ENCODE measurements at places on chromosomes 13 and 19.

DNA sequence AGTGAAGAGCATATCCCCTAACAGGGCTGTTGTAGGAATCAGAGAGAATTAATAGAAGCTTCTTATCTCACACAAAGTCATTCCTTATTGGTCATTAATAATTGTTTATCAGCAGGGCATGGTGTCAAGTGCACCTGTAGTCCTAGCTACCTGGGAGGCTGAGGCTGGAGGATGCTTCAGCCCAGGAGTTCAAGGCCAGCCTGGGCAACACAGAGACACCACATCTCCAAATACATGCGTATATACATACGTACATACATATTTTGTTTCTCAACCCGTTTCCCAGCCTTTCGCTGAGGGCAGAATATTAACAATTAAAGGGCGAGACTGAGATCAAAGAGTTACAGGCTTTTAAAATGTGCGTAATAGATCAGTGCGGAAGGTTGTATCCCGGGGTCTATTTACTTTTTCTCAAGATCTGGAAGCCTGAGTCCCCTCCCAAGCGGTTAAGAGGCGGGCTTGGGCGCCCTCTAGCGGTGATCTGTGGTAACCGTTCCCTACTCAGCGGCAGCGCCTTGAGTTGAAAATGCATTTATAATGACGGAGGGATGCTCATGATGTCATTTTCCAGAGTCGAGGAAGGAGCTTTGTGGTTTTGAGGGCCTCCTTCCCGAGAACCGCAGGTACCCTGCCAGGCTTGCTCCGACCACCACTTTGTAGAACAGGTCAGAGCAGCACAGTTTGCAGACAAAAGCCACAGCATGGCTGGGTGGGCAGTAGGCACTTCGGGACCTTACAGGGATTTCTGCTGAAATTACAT, 169.6 kb upstream of the GPR12 start:
- peak; percentile 81 for DNase-seq

DNA sequence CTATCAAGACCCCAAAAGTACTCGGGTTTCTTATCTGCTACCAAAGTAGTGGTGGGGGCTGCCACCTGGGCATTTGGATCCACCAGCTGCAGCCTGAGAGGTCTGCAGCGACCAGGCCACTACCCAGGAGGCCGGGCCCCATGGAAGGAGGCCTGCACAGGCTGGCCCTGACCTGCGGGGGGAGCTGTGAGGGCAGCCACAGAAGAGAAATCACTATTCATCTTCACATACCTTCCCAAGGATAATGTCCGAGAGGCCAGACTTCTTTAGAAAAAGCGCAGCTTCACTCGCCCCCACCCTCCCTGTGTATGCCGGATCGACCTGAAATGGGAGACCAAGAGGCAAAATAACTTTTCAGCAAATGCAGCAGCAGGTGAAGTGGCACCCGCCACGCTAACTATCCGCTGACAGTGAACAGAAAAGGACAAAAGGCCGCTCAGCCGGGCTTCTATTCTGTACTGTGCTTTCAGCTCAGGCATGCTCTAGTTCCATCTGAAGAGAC, 30.1 kb downstream of the EPS15L1 start:
- peak; percentile 74 for DNase-seq

DNA sequence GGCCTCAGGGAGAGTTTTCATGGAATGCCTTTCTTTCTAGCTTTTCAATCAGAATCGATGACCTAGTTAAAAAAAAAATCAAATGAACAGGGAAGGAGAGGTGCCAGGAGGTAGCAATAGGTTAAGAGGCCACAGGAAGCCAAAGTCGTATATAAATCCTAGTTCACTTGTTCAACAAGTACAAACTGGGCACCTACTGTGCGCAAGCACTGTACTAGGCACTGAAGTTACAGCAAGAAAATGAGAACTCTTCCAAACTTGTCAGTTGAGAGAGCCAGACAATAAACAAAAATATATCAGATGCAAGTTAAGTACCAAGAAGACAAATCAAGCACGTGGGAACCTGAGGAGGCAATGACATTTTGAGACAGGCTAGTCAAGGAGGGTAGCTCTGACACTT, 6.1 kb downstream of the SUGP2 start:
- DNase-seq: no peak

DNA sequence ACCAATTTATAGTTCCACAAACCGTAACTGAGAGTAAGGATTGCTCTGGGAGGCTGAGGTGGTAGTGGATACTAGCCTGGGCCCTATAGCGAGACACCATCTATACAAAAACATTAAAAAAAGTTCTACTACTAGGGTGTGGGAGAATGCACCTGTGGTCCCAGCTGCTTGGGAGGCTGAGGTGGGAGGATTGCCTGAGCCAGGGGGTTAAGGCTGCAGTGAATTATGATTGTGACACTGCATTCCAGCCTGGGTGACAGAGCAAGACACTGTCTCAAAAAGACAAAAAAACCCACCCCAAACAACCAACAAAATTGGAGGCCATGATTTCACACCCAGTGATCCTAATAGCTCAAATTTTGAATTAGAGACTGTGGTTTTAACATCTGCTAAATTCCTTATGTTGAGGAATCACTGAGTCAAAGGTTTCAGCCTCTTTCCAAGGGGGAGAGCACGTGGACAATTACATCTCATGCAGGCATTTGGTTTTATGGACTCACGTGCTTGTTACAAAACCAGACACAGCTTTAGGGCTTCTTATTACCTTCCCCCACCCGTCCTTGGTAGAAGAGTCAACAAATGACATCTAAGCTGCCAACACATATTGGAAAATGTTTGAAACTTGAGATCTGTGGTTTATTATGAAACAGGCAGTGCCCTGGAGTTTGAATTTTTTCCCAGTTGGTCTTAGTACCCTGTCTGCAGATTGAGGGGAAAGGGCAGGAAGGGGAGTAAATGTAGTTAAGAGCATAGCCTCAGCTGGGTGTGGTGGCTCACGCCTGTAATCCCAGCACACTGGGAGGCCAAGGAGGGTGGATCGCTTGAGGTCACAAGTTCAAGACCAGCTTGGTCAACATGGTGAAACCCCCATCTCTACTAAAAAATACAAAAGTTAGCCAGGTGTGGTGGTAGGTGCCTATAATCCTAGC, 18.5 kb downstream of the CYP2A6 start:
- peak; percentile 48 for DNase-seq

DNA sequence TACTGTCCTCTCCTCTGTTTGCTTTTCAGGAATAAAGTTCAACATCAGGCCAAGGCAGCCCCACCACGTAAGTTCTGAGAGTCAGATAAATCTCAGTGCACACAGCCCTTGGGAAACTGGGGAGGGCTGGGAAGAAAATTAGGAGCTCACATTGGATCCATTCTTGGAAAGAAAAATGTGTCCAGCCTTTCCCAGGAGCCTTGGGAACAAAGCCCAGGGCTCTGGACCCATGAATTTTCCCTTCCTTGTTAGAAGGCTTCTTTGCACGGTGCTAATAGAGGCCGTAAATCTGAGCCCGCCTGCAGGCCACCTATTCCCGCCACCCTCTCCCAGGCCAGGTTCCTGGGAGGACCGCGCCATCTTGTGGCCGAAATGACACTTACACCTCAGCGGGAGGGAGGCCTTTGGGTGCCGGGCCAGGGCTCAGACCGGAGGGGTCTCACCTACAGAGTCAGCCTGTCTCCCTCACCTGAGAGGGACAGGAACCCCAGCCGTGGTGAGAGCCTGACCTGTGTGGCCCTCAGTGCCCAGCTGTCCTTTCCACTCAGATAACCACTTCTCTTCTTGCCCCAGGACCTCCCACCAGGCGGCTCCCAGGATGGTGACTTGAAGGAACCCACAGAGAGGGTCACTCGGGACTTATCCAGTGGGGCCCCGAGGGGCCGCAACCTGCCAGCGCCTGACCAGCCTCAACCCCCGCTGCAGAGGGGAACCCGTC, 25.1 kb upstream of the KCTD15 start:
- peak; percentile 80 for DNase-seq

DNA sequence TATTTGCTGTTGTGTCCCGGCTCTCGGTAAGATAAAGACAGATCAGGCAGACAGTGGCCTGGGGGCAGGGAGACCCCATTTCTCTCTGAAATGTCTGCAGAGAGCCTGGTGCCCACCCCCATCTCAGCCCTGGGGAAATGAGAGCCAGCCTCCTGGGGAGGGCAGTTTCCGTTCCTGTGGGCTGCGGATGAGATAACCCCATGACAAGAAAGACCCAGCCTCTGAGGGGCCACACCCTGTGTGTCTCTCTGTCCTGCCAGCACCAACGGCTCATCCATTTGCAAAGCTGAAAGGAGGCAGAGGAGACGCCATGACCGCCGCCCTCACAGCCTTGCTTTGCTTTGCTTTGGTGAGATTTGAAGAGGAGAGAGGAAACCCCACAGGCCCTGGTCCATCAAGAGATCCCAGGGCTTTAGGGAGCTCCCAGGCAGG, 28.1 kb upstream of the KIR3DL3 start:
- DNase-seq: peak; percentile 63

GRCh38 chr13:57784633-57785032, 153.1 kb downstream of the PCDH17 start:
- peak; percentile 4 for DNase-seq

- no peak for DNase-seq
Observed at GRCh38 chr19:7848779-7849457, 18.9 kb downstream of the EVI5L start.

- peak; percentile 44 for DNase-seq
Observed at GRCh38 chr19:41356984-41357739, 3.4 kb upstream of the TGFB1 start.

DNA sequence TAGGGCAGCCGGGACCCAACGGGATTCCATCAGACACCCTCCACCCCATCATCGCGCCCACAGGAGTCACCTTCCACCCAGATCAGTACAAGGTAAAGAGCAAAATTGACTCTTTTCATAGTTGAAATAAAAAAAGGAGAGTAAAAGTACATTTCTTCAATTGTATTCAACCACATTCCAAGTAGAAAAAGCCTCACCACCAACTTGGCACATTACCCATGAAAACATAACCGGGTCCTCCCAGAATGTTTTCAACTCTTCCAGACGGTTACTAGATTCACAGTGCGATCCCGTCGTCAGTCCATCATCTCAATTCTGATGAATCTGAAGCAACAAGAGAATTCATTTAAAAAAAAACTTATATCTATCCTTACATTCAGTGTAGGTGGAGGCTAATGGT, 125.2 kb downstream of the RAB20 start:
- DNase-seq: no peak

DNA sequence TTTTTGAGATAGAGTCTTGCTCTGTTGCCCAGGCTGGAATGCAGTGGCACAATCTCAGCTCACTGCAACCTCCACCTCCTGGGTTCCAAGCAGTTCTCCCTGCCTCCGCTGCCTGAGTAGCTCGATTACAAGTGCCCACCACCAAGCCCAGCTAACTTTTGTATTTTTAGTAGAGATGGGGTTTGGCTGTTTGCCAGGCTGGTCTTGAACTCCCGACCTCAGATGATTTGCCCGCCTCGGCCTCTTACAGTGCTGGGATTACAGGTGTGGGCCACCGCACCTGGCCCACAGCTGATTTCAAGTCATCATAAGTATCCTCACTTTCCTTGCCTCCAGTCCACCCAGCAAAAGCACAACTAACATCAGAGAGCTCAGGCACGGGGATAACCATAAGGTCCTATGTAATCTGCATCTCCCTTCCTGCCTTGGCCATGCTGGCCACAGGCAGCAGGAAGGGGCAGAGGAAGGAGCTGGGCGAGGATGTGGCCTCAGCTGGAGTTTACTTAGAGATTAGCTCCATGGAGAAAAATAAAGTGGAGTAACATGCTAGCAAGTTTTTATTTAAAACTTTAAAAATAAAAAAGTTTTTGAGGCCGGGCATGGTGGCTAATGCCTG, 22.9 kb upstream of the ADGRE1 start:
- DNase-seq: peak; percentile 23

- DNase-seq: no peak
Observed at GRCh38 chr13:46571909-46572595, 19.1 kb downstream of the LRCH1 start.

DNA sequence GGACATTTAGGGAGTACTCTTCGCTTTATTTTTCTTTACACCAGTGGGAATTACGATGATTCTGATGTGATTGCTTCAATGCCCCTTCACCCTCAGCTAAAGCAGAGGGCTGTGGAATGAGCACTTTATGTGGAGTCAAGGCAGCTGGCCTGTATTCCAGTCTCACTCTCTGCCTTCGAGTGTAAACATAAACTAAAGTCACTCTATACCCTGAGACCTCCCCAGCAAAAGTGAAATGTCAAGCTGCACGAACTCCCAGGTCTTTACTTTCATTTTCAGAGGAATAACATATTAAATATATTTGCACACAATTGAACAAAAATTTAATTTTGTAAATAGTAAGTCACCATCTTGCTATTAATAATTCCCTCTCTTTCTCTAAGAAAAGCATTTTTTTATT, 557.1 kb downstream of the DACH1 start:
- no peak for DNase-seq
